ENCODE measurements at places on chromosomes 7 and 10.

DNA sequence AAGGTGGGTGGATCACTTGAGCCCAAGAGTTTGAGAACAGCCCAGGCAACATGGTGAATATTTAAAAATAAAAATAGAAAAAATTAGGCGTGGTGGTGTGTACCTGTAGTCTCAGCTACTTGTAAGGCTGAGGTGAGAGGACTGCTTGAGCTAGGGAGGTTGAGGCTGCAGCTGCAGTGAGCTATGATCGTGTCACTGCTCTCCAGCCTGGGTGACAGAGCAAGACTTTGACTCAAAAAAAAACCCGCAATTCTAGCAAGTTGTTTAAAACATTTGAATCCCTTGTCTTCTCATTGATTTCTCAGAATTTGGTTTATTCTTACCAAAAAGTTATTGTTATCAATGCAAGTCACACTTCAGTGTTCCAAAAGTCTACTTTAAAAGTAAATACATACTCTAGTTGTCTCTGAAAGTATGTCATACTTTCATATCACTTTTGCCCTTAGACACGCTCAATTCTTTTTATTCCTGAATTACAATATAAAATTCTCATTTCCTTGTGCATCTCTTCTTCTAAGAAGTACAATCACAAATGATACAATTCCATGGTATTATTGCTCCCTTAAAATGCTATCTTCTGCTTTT is 6.3 kb downstream of the EPC1 start:
- DNase-seq, result no peak

GRCh38 chr7:22931011-22931410 is 82.9 kb downstream of the HYCC1 start:
- DNase-seq, result no peak

GRCh38 chr7:132430861-132431822 is 145.1 kb downstream of the PLXNA4 start:
- DNase-seq, result no peak

- no peak for DNase-seq
Observed at GRCh38 chr10:46557319-46558121, 1.1 kb upstream of the GPRIN2 start.

- no peak for DNase-seq
Observed at GRCh38 chr7:50312250-50313162, 8.0 kb downstream of the IKZF1 start.

- DNase-seq, result no peak
Observed at GRCh38 chr10:124647421-124648130, 96.6 kb downstream of the FAM53B start.

- no peak for DNase-seq
Observed at GRCh38 chr10:2974503-2975207, 92.7 kb upstream of the PFKP start.

GRCh38 chr7:41998041-41998440 is 239.0 kb downstream of the GLI3 start:
- no peak for DNase-seq

- DNase-seq, result peak; percentile 57
Observed at GRCh38 chr7:49775065-49775948, 1.9 kb downstream of the VWC2 start.

- no peak for DNase-seq
Observed at GRCh38 chr10:88455831-88456230, 127.3 kb downstream of the RNLS start.

GRCh38 chr7:18597754-18598153 is 102.2 kb downstream of the HDAC9 start:
- no peak for DNase-seq

DNA sequence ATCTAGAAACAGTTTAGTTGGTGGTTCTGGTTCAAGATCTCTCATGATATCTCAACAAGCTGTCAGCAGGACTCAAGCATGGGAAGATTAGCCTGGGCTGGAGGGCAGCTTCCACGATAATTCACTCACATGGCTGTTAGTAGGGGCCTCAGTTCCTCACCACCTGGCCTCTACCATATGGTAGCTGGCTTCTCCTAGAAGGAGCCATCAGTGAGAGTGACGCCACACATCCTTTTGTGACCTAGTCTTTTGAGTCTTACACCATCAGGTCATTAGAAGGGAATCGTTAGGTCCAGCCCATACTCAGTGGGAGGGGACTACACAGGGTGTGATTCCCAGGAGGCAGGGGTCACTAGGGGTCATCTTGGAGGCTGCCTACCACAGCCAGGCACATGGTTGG is 239.3 kb upstream of the PLPP4 start:
- DNase-seq, result peak; percentile 61

- no peak for DNase-seq
Observed at GRCh38 chr7:50812841-50813475, 30.3 kb upstream of the GRB10 start.

GRCh38 chr7:33744293-33745075 is 160.9 kb upstream of the BMPER start:
- DNase-seq, result no peak

GRCh38 chr7:137480401-137480800 is 136.9 kb upstream of the PTN start:
- no peak for DNase-seq

DNA sequence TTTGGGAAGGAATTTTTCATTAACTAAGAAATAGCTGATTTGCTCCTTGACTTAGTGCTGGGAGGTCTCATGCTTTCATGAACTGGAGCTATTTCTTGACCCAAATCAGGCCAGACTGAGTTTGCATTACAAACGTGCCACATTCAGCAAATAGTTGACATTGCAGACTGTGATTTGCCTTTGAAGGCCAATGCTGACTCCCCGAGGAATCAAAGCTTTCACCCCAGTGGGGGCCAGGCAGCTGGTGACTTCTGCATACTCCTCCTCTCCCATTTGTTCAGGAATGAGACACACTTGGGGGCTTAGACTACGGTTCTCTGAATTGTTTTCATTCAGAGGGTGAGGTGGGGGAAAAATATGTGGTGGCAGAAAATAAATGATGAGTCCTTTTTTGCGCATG is 111.0 kb upstream of the JAZF1 start:
- DNase-seq, result no peak

DNA sequence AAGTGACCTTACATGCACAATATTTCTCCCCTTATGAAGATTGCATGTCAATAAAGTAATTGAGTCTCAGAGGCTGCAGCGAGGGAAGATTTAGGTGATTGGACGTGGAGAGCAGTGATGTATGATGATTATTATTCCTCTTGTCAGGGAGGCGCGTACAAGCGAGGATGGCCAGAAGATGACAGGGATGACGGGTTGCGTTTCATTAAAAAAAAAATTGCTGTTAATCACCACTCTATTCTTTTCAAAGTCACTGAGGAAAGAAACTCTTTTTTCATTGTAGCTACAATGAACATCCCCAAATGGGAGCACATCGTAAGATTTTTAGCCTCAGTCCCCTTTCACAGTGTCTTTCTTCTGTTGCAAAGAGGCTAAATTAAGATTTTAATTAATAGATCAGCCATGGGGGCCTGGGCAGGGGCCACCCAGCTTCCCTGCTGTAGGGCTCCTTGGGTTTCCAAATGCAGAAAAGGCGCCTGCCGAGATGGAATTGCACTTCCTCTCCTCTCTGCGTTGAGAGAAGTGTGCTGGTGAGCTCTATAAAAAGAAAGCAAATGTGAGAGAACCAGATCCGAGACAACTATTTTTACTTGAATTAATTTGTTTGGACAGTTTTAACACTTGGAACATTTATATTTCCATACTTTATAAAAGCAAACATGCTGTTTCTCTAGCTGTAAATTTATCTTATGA is 998.1 kb downstream of the LRMDA start:
- no peak for DNase-seq

DNA sequence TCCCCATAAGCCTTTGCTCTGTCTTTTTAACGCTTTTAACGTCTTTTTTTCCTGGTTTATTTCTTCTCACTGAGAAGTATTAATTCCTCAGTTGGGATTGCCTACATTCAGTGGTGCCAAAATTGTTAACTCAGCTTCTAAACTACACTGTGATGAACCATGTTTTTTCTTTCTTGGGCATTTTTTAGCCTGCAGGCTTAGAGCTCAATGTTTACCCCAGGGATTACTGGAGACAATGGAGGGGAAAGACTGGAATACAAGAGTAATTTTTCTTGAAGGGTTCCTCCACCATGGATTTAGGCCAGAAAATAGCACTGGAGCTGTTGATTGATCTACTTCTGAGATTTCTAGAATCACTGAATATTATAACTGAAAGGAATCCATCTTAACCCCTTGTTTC is 19.8 kb downstream of the STAMBPL1 start:
- no peak for DNase-seq

DNA sequence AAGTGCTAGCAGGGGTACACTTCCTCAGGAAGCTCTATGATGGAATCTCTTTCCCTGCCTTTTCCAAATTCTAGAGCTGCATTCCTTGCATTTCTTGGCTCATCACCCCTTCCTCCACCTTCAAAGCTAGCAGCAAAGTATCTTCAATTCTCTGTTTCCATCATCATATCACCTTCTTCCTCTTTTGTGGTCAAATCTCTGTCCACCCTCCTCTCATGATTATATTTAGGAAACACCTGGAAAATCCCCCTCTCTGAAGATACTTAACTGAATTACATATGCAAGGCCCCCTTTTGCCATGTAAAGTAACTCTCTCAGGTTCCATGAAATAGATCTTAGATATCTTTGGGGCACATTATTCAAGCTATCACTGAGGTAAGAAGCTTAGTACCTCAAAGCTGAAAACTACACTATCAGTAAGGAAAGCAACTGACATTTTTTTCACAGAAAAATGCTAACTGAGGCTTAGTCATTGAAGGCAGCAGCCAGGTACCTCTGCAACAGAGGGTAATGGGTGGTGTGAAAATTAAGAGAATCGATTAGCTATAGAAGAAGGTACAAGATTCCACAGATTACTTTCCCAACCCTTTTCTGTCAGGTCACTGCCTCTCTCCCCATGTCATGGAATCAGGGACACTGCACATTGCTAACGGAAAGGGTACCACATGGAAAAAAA is 197.3 kb downstream of the MACC1 start:
- DNase-seq, result no peak

GRCh38 chr10:47383261-47384147 is 589 bp downstream of the ZNF488 start:
- no peak for DNase-seq

- DNase-seq, result no peak
Observed at GRCh38 chr7:3280445-3280844, 20.6 kb upstream of the SDK1 start.

- no peak for DNase-seq
Observed at GRCh38 chr10:88037623-88038022, 174.2 kb downstream of the PTEN start.

DNA sequence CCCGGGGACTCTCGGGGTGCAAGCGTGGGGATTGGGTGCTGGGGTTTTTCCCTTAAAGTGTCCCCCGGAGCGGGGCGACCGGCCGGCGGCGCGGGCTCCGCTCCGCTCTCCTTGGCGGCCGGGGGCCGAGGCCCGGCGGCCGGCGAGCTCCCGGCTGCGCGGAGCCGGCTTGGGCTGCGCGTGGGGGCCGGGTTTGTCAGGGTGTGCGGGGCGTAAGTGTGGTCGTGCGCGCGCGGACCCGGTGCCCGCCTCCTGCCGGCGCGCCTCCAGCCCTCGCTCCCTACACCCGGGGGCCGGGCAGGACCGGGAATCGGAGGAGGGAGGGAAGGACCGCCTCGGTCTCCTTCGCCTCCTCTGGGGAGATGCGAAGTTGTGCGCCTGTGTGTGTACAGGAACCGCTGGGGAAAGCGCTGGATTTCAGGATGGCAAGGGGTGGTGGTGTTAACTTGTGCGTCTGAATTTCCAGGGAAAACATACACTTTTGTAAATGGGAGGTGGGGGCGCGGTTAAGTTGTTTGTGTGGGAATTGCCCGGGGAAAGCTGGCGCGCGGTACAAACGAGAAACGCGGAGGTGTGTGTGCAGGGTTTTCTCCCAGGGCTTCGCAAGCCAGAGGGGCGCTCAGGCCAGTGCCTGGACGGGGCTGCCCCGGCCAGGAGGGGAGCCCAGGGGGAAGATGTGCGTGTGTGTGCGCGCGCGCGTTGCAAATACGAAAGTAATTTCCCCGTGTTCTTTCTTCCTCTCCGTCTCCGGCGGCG is 737 bp downstream of the ZMIZ1 start:
- DNase-seq, result peak; percentile 59

DNA sequence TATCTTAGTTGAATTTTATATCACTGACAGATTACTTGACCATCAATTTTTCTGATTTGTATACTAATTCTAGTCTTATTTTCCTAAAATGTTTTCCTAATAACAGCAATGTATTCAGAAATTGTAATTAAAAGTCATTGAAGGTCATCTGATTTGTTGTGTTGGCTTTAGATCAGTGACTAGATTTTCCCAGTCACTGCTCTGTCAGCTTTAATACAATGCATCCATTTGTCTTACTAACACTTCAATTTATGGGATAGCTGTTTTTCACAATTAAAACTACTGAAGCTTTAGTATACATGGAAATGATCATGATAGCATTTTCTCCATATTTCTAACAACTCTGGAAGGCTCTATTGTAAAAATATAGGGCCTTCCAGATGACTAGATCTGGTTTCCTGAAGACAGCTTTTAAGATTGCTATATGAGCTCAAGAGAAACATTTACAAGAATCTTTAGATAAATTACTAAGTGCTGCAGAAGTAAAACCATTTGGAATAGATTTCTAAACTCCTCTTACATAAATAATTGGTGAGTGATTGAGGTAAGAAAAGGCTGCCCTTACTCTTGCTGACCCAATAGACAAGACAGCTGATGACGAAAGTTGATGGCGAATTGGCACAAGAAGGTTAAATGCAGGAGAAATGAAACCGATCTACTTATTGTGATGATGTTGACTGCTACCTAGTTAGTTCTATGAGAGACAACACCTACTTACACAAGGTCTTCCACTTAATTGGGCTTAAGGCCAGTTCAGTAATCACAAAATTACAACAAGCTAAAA is 74.1 kb downstream of the LRRTM3 start:
- no peak for DNase-seq

GRCh38 chr10:4533621-4534020 is 292.4 kb upstream of the AKR1E2 start:
- no peak for DNase-seq

DNA sequence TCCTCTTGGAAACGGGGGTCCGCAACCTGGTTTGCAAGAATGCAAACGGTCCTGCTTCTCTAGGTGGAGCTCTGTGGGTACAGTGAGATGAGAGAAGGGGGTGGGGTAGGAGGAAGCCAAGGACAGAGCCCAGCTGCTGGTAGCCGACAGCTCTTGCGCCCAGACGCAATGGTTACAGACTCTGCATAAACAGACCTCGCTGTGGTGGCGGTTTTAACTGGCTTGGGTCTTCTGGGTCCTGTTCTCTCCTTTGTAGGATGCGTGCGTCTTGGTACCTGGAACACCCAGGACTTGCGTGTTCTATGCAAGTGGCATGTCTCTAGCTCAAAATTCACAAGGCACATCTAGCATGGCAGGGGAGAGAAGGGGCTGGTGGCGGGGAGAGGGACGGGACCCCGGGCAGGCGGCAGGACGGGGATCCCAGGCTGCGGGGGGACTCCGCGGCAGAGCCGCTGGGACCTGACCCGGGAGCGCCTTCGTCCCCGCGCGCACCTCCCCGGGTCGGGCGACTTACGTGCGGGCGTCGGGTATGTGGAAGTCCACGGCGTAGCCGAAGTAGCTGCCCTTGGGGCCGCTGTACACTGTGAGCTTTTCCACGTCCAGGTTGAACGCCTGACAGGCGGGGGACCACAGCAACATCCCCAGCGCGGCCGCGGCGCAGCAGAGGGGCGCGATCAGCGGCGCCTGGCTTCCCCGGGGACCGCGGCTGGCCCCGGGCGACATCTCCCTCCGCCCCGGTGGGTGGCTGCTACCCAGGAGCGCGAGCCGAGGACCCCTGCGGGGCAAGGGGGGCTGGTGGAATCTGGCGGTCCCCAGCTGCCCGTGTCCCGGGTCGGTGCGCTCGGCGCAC is 448 bp downstream of the ITGA8 start:
- peak; percentile 48 for DNase-seq

- no peak for DNase-seq
Observed at GRCh38 chr7:151813997-151814396, 62.9 kb downstream of the PRKAG2 start.
